Colonic mucosa (tissue), 4 donors: ENCODE measurements at places on chromosomes 6 and 20. TPM values are rescaled to one million over a fixed set of nuclear protein-coding genes. Genes with fewer than 3 reads are reported as not detected.

The VSX1 gene
- not detected for total RNA-seq

The RHAG gene
- 0.54 TPM for total RNA-seq

DNA sequence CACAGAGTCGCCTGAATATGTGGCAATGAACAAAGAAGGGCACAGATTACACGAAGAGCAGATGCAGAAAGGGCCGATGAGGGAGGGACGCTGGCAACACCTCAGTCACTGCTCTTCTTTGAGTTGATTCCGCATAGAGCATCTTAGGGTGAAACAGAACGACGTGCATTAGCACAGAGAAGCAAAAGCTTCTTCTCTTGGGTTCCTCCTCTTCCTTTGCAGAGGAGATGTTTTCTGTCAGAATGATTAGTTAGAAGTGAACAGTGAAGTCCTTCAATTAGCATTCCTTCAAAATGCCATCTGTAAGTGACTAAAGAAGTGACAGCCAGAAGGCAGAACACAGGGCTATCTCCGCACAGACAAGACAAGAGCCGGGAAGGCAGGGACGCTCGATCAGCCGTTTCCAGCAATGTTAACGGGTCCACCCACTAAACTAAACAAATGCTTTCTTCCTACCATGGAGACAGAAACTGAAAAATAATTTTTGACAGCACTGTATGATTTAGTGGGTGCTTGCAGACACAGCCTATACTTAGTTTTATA is 219.8 kb upstream of the AGPAT4 start:
- DNase-seq, result no peak
- H3K27me3 ChIP-seq, result no peaks in the 10 kb centered on the region
- H3K4me3 ChIP-seq, result no peak overlapping the region

The NFKBIE gene
- 18.8 TPM for total RNA-seq

DNA sequence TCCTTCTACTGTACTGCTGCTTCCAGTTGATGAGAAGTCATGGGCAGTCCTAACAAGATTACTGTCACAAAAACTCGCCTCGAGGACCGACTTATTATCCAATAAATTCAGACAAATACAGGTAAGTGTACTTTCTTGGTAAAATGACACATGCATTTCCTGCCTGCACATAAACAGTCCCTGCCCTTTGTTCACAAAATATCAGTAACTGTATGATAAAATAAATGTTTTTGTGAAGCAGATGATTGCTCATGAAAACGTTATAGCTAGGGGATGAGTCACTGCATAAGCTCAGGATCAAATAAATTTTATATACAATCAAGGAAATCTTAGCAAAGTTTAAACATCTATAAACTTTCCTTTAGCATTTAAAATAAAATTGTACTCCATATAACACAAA is 164.5 kb upstream of the RIPOR2 start:
- no peaks in the 10 kb centered on the region for H3K27me3 ChIP-seq
- no peaks in the 10 kb centered on the region for H3K36me3 ChIP-seq
- H3K27ac ChIP-seq, result no peak overlapping the region
- DNase-seq, result no peak
- H3K4me1 ChIP-seq, result no peaks in the 10 kb centered on the region

DNA sequence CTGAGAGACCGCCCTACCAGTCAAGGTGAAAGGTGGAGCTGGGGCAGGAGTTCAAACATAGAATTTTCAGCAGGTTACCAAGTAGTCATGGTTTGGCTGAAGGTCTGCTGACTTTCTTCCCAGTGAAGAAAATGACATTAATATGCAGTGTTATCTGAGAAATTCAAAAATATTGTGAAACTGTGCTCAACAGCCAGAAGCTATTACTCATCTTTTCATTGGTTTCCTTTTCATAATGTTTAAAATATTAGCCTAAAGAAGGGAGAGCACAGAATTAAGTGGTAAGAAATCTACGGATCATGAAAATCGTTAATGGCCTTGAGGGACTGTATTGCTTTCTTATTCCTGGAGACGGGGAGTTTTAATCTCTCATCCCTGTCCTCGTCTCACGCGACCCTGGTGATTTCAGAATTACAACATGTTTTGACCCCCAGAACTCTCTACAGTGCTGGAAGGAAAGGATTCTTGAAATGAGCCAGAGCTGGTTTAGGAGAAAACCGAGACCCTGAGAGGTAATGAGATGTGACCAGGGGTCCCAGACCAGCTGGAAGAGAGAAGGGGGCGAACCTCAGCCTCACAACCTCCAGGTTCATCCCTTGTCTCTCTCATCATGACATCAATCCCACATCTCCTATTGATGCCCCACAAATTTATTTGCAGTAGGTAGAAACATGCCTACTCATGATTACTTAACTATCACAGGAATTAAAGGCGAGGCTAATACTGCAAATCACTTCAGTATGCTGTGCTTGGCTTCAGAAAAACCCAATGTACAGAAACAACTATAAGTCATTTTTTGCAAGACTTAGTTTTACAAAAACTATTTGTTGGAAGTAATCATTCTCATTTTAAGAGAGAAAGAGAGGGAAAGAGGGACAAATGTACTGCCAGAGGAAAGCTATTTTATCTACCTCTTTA is 209.5 kb downstream of the FNDC1 start:
- no peak overlapping the region for H3K4me3 ChIP-seq
- no peaks in the 10 kb centered on the region for H3K4me1 ChIP-seq
- H3K36me3 ChIP-seq, result no peaks in the 10 kb centered on the region
- no peak overlapping the region for H3K27ac ChIP-seq
- no peak for DNase-seq

The SIRPB1 gene
- 0.82 TPM for total RNA-seq

DNA sequence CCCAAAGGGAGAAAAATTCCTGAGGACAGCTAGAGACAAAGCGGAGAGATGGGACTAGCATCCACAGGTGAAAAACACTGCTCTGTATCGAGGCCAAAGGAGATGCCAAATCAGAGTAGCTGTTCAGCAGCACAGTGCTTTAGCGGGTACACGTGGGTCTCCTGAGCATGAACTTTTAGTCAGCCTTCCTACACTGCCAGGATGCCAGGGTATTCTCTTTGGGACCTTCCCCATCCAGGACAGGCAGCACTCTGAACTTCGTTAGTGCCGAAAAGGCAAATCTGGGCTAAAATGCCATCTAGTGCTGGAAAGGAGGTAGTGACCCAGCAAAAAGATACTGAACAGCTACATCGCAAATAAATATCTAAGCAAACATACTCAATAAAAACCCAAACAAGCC is 64.9 kb downstream of the C6orf58 start:
- H3K4me1 ChIP-seq, result no peaks in the 10 kb centered on the region
- DNase-seq, result no peak
- no peaks in the 10 kb centered on the region for H3K36me3 ChIP-seq
- H3K4me3 ChIP-seq, result no peak overlapping the region
- H3K27ac ChIP-seq, result no peak overlapping the region
- no peaks in the 10 kb centered on the region for H3K27me3 ChIP-seq

- H3K27ac ChIP-seq, result no peak overlapping the region
- DNase-seq, result no peak
- no peaks in the 10 kb centered on the region for H3K36me3 ChIP-seq
These were observed 122.9 kb downstream of the SLC35F1 start for GRCh38 chr6:118029967-118030366.

The NHLRC1 gene
- total RNA-seq, result 2.5 TPM

- DNase-seq, result no peak
- peaks cover 54% of the 10 kb centered on the region for H3K36me3 ChIP-seq
- no peaks in the 10 kb centered on the region for H3K27me3 ChIP-seq
- no peak overlapping the region for H3K4me3 ChIP-seq
- H3K27ac ChIP-seq, result no peak overlapping the region
These were observed 30.9 kb downstream of the PYGB start for GRCh38 chr20:25278636-25279361.

- H3K4me3 ChIP-seq, result no peak overlapping the region
- H3K4me1 ChIP-seq, result no peaks in the 10 kb centered on the region
- no peaks in the 10 kb centered on the region for H3K36me3 ChIP-seq
- no peaks in the 10 kb centered on the region for H3K27me3 ChIP-seq
- H3K27ac ChIP-seq, result no peak overlapping the region
These were observed 62.7 kb upstream of the ZNF133 start for GRCh38 chr20:18225632-18226031.

- H3K27me3 ChIP-seq, result no peaks in the 10 kb centered on the region
- no peaks in the 10 kb centered on the region for H3K36me3 ChIP-seq
- H3K4me3 ChIP-seq, result no peak overlapping the region
- H3K27ac ChIP-seq, result no peak overlapping the region
- no peaks in the 10 kb centered on the region for H3K4me1 ChIP-seq
- DNase-seq, result no peak
These were observed 157.8 kb downstream of the MTHFD1L start for GRCh38 chr6:151023342-151023741.

- H3K4me1 ChIP-seq, result no peaks in the 10 kb centered on the region
- no peaks in the 10 kb centered on the region for H3K36me3 ChIP-seq
- DNase-seq, result no peak
These were observed 38.2 kb upstream of the AFDN start for GRCh38 chr6:167788563-167788903.

GRCh38 chr6:7087491-7087979 is 20.2 kb upstream of the RREB1 start:
- peak; percentile 78 for DNase-seq
- H3K36me3 ChIP-seq, result no peaks in the 10 kb centered on the region
- H3K27ac ChIP-seq, result peak overlapping the region; percentile 84
- peaks cover 7% of the 10 kb centered on the region for H3K4me1 ChIP-seq
- no peak overlapping the region for H3K4me3 ChIP-seq

The SIRPD gene
- total RNA-seq, result not detected

- no peaks in the 10 kb centered on the region for H3K27me3 ChIP-seq
- no peaks in the 10 kb centered on the region for H3K36me3 ChIP-seq
- no peaks in the 10 kb centered on the region for H3K4me1 ChIP-seq
- H3K27ac ChIP-seq, result no peak overlapping the region
These were observed 18.3 kb upstream of the MBOAT1 start for GRCh38 chr6:20230401-20231119.

DNA sequence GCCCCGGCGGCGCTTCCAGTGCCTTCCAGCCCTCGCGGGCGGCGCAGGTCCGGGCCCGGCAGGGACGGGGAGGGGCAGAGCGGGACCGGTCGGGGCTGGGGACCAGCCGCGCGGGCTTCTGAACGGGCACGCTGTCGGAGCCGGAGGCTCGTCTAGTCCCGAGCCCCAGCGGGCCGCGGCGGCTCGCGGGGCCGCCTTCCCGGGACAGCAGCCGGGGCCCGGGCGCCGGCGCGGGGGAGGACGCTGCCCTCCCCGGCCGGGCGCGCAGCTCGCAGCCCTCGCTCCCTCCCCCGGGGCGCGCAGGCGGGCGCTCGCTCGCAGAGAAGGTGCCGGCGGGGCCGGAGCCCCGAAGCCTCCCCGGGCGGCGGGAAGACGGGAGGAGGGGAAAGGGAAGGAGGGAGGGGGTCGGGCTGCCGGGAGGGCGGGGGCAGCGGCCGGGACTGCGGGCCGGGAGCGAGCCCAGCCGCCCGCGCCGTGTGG is 696 bp upstream of the SIRPA start:
- no peaks in the 10 kb centered on the region for H3K36me3 ChIP-seq
- DNase-seq, result peak; percentile 53
- peak overlapping the region; percentile 85 for H3K27ac ChIP-seq
- no peaks in the 10 kb centered on the region for H3K27me3 ChIP-seq

GRCh38 chr6:10505529-10505928 is 15.6 kb upstream of the GCNT2 start:
- H3K4me1 ChIP-seq, result no peaks in the 10 kb centered on the region
- H3K27me3 ChIP-seq, result no peaks in the 10 kb centered on the region
- no peaks in the 10 kb centered on the region for H3K36me3 ChIP-seq
- no peak overlapping the region for H3K4me3 ChIP-seq
- no peak for DNase-seq

GRCh38 chr6:12249541-12250382 is 40.4 kb upstream of the EDN1 start:
- no peaks in the 10 kb centered on the region for H3K4me1 ChIP-seq
- peak overlapping the region; percentile 73 for H3K27ac ChIP-seq
- no peaks in the 10 kb centered on the region for H3K27me3 ChIP-seq
- H3K4me3 ChIP-seq, result no peak overlapping the region
- DNase-seq, result peak; percentile 75

- H3K27ac ChIP-seq, result no peak overlapping the region
- DNase-seq, result no peak
- no peaks in the 10 kb centered on the region for H3K4me1 ChIP-seq
These were observed 106.0 kb upstream of the AFDN start for GRCh38 chr6:167720456-167721285.

DNA sequence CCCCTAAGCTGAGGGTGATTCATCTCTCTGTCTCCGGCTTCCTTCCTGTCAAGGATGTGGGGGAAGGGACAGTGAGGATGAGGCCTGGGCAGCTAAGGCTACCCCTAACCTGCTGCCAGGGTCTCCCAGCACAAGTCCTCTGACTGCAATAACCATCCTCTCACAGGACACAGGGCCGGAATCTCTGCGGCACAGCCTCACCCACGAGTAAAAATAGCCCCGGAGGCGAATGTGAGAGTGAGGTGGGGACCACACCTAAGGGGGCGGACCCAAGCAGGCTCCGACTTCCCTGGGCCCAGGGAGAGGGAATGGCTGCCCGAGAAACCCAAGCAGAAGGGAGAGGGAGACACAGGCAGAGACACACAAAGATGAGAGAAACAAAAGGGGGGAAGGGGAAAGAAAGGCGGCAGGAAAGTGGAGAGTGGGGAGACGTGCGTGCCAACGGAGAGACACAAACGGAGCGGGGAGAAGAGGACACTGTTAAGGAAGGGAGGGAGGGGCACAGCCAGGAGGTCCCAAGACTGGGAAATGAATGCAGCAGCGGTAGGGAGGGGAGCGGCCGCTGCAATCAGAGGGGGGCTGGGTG is 1.4 kb downstream of the CLIC1 start:
- H3K27me3 ChIP-seq, result no peaks in the 10 kb centered on the region
- peaks cover 14% of the 10 kb centered on the region for H3K36me3 ChIP-seq
- DNase-seq, result peak; percentile 83
- peaks cover 10% of the 10 kb centered on the region for H3K4me1 ChIP-seq
- H3K4me3 ChIP-seq, result peak overlapping the region; percentile 74
- H3K27ac ChIP-seq, result peak overlapping the region; percentile 86

GRCh38 chr6:44966449-44967092 is 361.6 kb upstream of the RUNX2 start:
- no peak overlapping the region for H3K27ac ChIP-seq
- no peaks in the 10 kb centered on the region for H3K27me3 ChIP-seq
- no peak overlapping the region for H3K4me3 ChIP-seq
- no peaks in the 10 kb centered on the region for H3K36me3 ChIP-seq

DNA sequence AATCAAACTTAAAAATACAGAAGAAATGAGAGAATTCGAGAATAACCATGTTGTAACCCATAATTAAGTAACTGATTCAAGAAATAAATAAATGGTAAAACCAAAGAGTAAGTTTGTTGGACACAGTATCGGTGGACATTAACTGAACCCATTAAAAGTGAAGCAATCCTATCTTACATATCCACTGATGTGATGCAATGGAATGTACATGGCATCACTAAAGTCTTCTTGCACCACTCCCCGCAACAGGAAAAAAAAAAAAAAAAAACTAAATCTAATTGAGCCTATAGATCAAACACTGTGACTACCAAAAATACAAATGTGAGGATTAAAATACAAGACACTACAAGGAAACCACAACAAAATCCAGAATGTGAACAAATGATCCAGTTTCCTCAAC is 7.9 kb downstream of the SNX14 start:
- no peaks in the 10 kb centered on the region for H3K27me3 ChIP-seq
- peaks cover 3% of the 10 kb centered on the region for H3K4me1 ChIP-seq
- DNase-seq, result no peak
- no peak overlapping the region for H3K4me3 ChIP-seq

The EYS gene
- total RNA-seq, result 0.64 TPM
